ENCODE measurements at places on chromosomes 4 and X. TPM values are rescaled to one million over a fixed set of nuclear protein-coding genes. Genes with fewer than 3 reads are reported as not detected.

FAM47E gene
- not detected for total RNA-seq

DNA sequence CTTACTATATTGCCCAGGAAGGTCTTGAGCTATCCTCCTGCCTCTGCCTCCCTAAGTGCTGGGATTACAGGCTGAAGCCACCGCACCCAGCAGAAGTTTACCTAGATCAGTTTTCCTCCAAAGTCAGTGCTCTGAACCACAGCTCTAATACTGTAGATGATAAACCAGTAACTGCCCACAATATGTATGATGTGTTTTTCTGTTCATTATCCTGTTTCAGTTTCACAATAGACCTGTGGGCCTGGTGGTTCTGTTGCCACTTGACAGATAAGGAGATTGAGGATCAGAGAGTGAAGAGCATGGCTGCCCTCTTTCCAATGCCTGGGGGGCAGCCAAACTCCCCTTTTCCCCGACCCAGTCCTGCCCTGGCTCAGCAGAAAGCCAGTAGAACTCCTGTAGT is 87.0 kb downstream of the EFNB1 start:
- no peak for DNase-seq

MTCP1 gene
- 21.2 TPM for total RNA-seq

- no peak for DNase-seq
Observed at GRCh38 chr4:76293772-76294171, 12.8 kb upstream of the STBD1 start.

MTM1 gene
- 22.0 TPM for total RNA-seq

DNA sequence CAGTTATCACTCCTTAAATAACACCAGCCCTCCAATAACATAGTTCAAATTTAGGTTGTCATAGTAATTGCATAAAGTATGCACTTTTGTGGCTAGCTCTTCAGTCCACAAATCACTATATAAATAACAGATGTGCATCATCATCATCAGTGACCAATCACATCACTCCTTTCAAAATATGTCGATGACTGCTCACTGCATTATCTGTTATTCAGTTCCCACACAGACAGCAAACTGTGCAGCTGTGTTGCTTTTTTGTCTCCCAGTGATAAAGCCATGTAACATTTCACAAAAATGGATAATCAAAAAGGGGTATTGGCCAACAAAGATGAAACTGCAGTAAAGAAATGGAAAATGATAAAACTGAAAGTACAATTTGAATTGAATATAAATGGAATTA is 205.4 kb downstream of the DCLK2 start:
- no peak for DNase-seq

GRCh38 chr4:24279911-24280375 is 304.4 kb downstream of the DHX15 start:
- DNase-seq: no peak

FGF13 gene
- total RNA-seq: not detected

DNA sequence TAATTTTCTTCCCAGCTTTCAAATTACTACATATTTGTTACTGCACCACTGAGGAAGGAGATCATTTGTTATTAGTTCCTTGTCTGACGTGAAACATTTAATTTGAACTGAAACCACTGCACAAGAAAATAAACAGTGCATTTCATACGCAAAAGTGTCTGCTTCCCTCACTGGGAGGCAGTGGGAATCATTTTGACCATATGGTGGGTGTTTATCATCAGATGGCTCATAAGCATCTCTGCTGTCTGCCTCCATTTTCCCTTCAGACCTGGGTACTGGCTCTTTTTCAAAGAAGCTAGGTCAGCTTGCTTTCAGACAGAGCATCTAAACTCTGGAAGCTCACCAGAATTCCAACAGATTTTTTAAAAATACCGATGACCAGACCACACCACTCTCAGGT is 135.2 kb downstream of the PCDH19 start:
- no peak for DNase-seq

GRCh38 chr4:155772459-155773195 is 13.8 kb downstream of the GUCY1B1 start:
- no peak for DNase-seq

DNA sequence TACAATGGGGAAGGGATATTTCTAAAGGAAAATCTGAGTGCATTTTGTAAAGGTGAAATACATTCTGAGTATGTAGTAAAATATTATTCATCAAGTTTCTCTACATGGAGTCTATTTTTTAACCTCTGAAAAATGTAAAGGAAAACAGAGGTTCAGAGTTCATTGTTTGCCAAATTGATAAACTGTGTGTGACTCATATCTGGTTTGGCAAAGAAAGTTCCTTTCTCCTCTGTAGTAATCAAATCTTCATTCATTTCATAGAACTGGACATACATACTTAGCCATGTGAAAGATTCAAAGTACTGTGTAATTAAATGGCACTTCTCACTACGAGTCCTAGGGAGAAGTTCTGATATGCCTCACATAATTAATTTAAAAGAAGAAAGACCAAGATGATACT is 61.6 kb downstream of the HPGD start:
- no peak for DNase-seq

BTK gene
- 193 TPM for total RNA-seq

- no peak for DNase-seq
Observed at GRCh38 chrX:71603618-71604017, 14.7 kb downstream of the CXCR3 start.

DNA sequence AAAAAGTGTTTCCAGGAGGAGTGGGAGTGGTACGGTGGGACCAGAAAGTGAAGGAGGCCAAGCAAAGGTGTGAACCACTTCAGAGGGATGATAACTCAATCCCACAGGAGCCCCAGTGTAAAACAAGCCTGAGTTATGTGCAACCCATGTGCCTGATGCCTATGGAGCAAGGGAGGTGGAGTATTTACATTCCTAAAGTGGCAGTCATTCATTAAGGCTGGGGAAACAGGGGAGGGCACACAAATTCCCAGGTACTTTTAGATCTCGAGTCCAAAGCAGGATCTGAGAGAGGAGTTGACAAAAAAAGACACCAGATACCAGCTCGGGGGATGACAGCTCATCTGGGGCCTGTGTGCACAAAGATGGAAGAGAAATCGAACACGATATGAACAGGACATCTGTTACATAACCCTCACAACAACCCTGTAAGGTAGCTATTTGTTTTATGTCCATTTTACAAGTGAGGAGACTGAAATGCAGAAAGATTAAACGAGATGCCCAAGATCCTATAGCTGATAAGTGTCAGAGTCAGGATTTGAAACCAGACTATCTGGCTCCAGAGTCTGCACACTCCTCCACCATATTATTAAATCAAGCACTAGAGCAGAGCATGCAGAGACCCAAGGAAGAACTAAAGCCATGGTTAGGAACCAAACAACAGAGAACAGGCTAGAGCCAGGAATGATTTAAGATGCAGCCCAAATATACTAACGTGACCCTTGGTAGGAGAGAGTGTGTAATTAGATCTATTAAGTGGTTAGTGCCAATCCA is 91.9 kb upstream of the MAPK10 start:
- DNase-seq: no peak

SEC24D gene
- total RNA-seq: 19.4 TPM

- no peak for DNase-seq
Observed at GRCh38 chrX:136336623-136337022, 35.9 kb downstream of the ADGRG4 start.

GRCh38 chrX:119579414-119579813 is 5.1 kb downstream of the UBE2A start:
- no peak for DNase-seq

DNA sequence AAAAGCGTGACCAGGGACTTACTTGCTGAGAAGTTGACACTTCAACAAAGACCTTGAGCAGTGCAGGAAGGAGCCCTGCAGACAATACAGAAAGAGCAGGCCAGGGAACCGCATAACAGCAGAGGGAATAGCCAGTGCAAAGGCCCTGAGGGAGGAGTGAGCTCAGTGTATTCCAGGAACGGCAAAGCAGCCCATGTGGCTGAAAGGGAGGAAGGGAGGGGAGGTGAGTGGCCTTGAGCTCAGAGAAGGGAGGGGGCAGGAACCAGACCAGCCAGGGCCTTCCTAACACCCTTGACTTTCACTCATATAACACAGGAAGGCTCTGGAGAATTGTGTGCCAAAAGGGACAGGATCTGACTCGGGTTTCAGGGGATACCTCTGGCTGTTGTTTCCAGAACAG is 112.2 kb downstream of the BCOR start:
- DNase-seq: no peak

DNA sequence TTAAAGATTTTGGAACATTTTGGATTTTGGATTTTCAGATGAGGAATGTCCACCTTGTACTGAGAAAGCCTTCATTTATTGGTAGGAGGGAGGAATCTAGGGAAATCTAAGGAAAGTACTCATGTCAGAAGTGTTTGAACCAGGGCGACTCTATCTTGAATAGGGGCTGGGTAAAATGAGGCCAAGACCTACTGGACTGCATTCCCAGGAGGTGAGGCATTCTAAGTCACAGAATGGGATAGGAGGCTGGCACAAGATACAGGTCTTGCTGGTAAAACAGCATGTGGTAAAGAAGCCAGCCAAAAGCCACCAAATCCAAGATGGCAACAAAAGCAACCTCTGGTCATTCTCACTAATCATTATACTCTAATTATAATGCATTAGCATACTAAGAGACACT is 118.9 kb downstream of the MXRA5 start:
- DNase-seq: no peak

COL4A5 gene
- not detected for total RNA-seq

DNA sequence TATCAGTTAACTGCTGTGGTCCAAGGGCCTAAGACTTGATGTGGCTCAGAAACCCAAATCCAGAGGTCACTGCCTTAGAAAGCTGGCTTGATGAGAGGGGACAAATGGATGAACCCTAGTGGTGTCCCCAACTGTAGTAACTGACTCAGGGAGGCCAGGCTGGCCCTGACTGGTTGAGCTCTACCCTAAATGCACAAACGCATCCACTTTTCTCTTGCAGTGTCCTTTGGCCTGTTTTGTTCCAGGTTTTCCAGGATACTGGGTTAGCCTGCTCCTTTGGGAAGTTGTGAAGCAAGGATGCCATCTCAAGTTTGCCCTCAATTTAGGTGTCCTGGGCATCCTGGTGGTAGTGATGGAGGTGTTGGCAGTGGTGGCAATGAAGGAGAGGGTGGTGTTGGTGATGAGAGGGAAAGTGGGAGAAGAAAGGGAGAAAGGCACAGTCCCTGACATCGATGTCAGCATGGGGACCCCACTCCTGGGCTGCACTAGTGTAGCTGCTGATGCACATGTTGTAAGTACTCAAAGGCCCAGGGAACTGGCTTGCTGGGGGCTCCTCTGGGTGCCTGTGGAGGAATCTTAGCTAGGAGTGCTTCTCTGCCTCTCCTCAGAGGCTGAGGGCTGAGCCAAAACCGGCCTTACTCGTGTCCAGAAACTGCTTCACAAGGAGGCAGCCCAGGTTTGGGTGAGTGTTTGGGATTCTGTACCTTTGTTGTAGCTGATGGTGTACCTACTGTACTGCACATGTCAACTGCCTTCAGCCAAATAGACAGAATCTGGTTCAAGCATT is 2.9 kb upstream of the HAND2 start:
- DNase-seq: no peak

JAKMIP1 gene
- total RNA-seq: 0.13 TPM

- no peak for DNase-seq
Observed at GRCh38 chr4:150318971-150319370, 240.7 kb downstream of the DCLK2 start.

MEPE gene
- not detected for total RNA-seq

- no peak for DNase-seq
Observed at GRCh38 chr4:169492436-169493163, 119.8 kb downstream of the NEK1 start.

- no peak for DNase-seq
Observed at GRCh38 chrX:104183685-104184084, 17.4 kb downstream of the FAM199X start.

DNA sequence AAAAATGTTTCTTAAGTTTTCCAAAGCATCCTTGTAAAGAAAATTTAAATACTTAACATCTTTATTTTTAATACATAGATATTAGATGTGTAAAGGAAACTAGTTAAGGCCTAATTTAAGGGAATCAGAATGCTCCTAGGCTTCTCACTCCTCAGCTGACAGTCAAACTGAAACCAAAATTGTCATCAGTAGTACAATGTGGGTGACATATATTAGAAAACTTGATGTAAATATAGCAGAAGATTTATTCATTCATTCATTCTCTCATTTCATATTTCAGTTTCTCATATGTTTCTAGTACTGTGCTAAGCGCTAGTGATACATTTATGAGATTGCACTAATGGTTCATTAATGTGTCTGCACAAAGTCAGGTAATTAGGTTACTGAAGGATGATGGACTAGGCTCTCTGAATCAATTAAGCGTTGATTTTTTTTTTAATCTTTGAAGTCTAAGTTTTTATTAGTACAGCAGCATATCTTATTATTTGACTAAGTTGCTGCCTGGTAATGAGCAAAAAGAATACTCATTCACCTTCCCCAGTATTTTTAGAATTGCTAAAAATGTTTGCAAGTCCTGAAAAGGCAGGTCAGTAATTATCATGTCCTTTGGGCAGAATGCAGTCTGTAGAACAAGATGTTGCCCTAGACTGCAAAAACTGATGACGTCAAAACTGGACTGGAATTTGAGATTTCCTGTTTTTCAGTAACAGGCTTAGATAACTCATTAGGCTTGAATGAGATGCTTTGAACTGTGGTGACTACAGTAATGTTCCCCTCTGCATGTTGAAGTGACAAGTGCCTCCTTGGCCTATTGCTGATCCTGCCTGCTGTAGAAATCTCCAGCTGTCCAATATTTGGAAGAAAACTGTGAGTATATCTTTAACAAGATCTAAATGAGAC is 128.7 kb downstream of the ARHGAP24 start:
- no peak for DNase-seq

TMEM156 gene
- 26.0 TPM for total RNA-seq

DNA sequence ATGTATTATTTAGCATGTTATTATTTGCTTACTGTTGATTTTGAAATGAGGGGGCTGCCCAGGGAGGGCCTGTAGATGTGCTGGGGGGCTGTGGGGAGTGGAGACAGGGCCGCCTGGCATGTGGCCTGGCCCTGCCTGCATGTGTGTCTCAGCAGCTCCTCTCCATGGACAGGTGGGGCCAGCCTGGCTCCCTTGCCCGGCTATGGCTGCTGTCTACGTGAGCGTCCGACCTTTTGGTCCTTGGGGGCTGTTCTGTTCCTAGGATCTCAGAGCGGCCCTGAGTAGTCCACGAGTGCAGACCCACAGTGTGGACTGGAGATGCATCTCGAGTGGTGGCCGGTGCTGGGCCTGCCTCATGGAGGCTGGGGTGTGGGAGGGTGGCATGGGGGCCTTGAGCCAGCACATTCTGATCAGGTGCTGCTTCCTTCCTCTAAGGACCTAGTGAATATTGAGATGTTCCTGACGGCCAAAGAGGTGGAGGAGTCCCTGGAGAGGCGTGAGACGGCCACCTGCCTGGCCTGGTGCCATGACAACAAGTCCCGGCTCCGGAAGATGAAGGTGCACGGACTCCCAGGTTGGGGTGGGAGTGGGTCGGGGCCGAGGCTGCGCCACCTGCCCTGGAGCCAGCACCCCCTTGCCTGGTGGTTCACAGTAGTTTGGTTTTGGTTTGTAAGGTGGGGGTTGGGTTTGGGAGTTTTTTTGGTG is 24.9 kb upstream of the UVSSA start:
- DNase-seq: no peak

DNA sequence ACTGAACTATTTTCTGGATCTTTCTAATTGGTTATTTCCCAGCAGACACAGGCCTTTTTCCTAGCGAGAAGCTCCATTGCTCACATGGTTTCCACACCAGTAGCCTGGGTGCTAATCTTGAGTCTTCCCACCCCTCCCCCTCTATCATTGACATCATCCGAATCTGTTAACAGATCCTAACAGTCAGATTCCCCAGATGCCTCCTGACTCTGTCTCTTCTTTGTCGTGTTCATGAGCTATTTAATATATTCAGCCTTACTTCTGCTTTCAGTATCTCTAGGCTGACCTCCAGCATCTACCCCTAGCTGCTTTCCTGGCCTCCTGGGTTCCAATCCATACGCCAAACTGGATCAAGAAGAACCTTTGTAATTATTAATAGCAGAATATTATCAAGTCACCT is 85.0 kb downstream of the CLNK start:
- DNase-seq: no peak

GRCh38 chr4:107210450-107211239 is 174.5 kb upstream of the DKK2 start:
- DNase-seq: no peak

All from activated B cell treated with CpG ODN at 0.5 μM for 24 hours (primary cell).